Stimulated activated CD4-positive, alpha-beta T cell treated with anti-CD3 and anti-CD28 coated beads, TNF-alpha, amount 100 ng/mL, for 1 hour (primary cell): ENCODE measurements at places on chromosomes 11 and 22.

GRCh38 chr11:59953463-59954218 lies 10.2 kb upstream of the OOSP4A start:
- no peak for DNase-seq

- DNase-seq = no peak
These were observed 71.1 kb downstream of the STIM1 start for GRCh38 chr11:3926458-3927095.

DNA sequence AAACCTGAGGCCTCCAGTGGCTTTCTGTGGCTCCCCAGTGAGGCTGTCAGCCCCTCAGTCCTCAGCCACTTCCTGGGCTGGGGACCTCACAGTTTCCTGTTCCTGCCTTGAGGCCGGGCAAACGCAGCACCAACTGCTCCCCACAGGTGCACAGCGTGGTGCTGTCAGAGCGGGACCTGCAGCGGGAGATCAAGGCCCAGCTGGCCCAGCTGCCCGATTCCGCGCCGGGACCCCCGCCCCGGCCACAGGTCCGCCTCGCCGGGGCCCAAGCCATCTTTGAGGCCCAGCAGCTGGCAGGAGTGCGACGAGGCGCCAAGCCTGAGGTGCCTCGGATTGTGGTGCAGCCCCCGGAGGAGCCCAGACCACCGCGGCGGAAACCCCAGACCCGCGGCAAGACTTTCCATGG lies 5.4 kb downstream of the TBC1D10C start:
- peak; percentile 56 for DNase-seq

- DNase-seq = no peak
These were observed 25.9 kb downstream of the IGLL1 start for GRCh38 chr22:23553924-23554870.

GRCh38 chr11:65159012-65159411 lies 11.0 kb upstream of the SPDYC start:
- DNase-seq = no peak

GRCh38 chr11:47101406-47101805 lies 75.3 kb downstream of the ARFGAP2 start:
- DNase-seq = no peak

GRCh38 chr22:40485813-40486667 lies 115.6 kb downstream of the SGSM3 start:
- no peak for DNase-seq

GRCh38 chr11:2975594-2975993 lies 16.5 kb downstream of the NAP1L4 start:
- no peak for DNase-seq

GRCh38 chr22:25582946-25583345 lies 18.5 kb downstream of the GRK3 start:
- DNase-seq = no peak

- no peak for DNase-seq
These were observed 7.9 kb downstream of the PAX6 start for GRCh38 chr11:31802990-31803812.

- DNase-seq = no peak
These were observed 301.8 kb upstream of the API5 start for GRCh38 chr11:43010042-43010441.

DNA sequence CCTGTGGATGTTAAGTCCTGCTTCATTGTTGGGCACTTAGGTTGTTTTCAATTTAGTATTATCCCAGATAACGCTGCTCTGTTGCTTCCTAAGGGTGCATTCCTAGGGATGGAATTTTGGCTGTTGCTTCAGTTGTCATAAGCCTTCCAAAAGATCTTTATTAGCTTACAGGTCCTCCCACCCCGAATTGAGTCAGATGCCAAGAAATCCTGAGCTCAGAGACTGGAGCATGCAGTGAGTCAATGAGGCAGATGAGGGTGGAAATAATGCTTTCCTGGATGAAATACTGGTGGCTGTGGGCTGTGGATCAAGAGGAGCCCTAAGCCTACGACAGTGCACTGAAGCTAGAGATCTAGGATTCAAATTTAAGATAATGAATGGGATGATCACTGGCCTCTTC lies 10.7 kb upstream of the IL18BP start:
- no peak for DNase-seq

DNA sequence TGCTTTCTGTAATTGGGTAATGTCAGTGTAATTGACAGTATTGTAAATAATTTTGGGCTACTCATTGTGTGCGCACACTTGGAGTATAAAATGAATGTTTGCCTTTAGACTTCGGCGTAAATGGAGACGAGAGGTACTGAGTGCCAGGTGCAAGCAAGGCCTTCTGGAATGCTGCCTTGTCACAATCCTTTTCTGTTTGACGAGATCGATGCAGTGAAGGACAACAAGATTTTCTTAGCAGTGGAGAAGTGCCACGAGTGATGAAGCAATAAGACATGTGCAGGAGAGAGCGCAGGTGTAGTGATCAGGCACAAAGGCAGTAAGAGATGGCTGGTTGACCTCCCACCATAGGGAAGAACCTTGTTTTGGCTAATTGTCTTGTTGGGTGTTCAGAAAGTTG lies 67.5 kb downstream of the DDX10 start:
- no peak for DNase-seq

GRCh38 chr22:26968859-26969523 lies 311.6 kb downstream of the MIAT start:
- no peak for DNase-seq

DNA sequence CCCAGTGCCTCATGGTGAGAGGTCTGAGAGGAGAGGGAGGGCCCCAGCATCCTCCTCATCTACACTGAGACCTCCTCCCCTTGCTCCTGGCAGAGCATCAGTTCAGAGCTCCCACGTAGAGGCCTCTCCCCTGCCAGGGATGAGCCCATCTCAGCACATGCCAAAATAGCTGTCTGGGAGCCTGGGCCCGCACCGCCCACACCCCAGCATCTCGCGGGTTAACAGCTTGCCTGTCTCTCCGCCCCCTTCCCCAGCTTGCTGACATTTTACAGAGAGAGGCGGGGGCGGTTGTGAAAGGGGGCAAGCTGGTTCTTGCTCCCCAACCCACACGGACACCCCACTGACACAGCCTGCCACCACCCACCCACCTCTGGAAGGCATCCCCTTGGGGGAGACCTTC lies 6.4 kb downstream of the DGKZ start:
- DNase-seq = peak; percentile 47

DNA sequence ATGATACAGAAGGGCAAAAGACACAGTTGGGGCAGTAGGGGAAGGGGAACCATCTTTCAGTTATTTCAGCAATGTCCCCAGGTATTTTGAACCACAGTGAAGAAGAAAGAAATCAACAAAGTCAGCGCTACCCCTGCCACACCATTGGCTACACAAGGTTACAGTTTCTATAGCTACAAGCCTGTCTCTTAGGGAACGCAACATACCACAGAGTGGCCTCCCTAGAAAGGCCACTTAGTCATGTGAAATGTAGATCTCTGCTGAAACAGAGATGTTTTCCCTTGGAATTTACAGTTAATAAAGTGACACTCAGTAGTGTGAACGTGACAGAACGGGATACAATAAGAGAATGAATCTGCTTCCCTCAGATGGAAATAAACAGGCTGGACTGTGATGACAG lies 54.6 kb downstream of the MCHR1 start:
- DNase-seq = no peak

- DNase-seq = no peak
These were observed 79.0 kb downstream of the MICAL3 start for GRCh38 chr22:17945156-17945887.

- DNase-seq = no peak
These were observed 232.2 kb downstream of the FAM76B start for GRCh38 chr11:95557376-95557775.

GRCh38 chr11:33734441-33735270 lies 1.6 kb downstream of the CD59 start:
- no peak for DNase-seq

GRCh38 chr11:106468086-106468485 lies 390.6 kb downstream of the AASDHPPT start:
- DNase-seq = no peak

GRCh38 chr11:74025467-74026166 lies 16.7 kb upstream of the UCP3 start:
- DNase-seq = no peak

- no peak for DNase-seq
These were observed 14.0 kb downstream of the RPUSD4 start for GRCh38 chr11:126197277-126197939.

DNA sequence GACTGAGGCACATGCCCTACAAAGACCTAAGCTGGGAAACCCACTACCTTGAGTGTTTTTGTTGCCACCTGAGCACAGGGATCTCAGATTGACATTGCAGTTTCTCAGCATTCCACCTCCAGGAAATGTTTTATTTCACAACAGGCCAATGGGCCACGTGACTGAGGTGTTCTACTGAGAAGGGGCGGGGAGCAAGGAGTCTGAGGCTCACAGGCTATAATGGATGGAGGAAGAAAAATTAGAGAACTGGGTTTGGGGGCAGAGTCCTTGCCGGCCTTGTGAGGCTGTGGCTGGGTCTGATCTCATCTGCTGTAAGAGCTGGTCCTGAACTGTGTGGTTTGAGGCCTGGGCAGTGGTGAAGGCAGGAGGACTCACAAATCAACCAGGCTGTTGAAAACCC lies 40.7 kb downstream of the ZNF202 start:
- DNase-seq = no peak

GRCh38 chr22:38614332-38615063 lies 41.7 kb downstream of the FAM227A start:
- no peak for DNase-seq

DNA sequence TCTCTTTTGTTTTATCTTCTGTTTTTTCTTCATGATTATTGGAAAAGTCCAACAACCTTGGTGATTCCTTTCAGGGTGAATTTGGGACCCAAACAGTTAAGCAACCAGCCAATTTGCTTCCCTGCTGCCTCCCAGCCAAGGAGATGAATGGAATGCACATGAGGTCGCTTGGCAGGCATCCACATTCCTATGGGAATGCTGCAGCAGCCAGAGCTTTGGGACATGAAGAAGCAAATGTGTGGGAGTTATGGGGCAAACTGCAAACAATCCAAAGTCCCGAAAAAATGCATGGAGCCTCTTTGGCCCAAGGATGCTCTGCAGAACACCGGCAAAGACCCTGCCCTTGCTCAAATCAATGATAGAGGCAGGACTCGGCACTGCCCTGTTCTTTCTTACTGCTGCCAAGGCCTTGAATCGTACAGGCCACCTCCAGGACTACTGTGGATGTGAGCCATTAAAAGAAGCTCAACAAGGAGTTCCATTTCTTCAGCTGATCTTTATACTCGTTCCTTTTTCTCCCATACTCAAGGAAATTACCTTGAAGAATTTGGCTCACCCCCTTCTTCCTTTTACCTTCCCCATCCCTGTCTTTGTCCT lies 117.3 kb upstream of the TEAD1 start:
- DNase-seq = no peak

DNA sequence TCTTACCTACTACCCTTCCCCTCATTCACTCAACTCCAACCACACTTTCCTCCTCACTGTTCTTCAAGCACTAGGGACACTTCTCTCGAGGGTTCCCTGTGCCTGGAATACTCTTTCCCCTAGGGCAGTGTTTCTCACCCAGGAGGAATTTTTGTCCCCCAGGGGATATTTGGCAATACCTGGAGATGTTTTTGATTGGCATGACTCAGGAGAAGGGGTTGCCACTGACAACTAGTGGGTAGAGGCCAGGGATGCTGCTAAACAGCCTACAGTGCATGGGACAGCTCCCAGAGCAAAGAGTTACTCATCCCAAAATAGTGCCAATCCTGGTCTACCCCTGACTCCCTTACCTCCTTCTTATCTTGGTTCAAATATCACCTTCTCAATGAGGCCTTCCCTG lies 40.0 kb downstream of the BTG4 start:
- DNase-seq = no peak

DNA sequence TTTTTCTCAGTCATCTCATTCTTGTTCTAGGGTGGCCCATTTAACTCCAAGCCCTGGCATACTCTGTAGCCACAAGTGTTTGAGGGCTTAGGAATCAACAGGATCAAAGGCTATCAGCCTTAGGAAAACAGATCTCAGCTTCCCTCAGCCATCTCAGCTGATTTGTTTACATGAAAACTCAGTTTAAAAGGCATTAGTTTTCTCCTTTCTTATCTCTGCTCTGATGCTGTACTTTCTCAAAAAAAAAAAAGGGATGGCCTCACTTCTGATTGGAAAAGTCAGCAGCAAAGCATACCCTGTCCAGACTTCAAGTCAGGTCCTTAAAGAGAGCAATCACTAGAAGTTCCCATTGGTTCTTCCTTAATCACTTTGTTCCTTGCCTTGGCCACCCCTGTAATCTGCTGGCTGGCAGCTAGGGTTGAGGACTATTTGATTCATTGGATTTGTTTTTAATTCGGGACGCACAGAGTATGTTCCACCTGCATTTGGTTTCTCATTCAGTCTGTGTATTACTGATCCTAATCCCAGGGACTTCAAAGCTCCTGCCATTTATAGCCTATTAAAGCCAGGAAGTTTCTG lies 102.8 kb downstream of the EXT2 start:
- DNase-seq = no peak

DNA sequence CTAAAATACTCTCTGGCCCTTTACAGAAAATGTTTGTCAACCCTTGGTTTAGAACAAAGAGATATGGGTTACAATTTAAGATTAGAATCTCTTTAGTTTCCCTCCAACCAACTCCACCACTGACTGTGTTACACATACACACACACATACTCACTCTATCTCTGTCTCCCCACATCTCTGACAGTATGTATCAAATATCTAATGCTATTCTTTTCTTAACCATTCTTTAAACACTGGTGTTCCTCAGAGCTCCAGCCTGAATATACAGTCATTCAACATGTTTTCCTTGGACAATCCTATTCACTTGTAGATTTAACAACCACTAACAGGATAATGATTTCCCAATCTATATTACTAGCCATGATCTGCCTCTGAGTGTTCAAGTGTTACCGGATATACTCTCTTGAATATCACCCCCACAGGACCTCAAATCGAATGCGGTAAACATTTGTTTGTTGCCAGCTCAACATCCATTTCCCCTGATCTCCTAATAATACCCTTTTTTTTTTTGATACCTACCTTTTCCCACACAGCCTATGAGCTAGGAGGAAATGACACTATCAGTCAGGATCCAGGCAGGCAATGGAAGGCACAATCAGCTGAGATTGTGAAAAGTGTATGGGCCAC lies 6.1 kb downstream of the MPZL3 start:
- DNase-seq = no peak

- no peak for DNase-seq
These were observed 2.5 kb upstream of the RCOR2 start for GRCh38 chr11:63919267-63920125.

- DNase-seq = no peak
These were observed 22.7 kb upstream of the PLEKHB1 start for GRCh38 chr11:73623686-73624085.

- no peak for DNase-seq
These were observed 1.3 kb upstream of the LPXN start for GRCh38 chr11:58576887-58577471.
